ENCODE measurements at places on chromosomes 11 and 22. TPM values are rescaled to one million over a fixed set of nuclear protein-coding genes. Genes with fewer than 3 reads are reported as not detected.

LAYN gene
- 6.7 TPM for total RNA-seq

MORC2 gene
- total RNA-seq: 10.6 TPM

SLC7A4 gene
- 2.0 TPM for total RNA-seq

RCOR2 gene
- total RNA-seq: 2.3 TPM

MRGPRF gene
- total RNA-seq: 0.37 TPM

PATE2 gene
- total RNA-seq: not detected
